Neural progenitor cell (in vitro differentiated cells): ENCODE measurements at places on chromosomes 6 and 20.

DNA sequence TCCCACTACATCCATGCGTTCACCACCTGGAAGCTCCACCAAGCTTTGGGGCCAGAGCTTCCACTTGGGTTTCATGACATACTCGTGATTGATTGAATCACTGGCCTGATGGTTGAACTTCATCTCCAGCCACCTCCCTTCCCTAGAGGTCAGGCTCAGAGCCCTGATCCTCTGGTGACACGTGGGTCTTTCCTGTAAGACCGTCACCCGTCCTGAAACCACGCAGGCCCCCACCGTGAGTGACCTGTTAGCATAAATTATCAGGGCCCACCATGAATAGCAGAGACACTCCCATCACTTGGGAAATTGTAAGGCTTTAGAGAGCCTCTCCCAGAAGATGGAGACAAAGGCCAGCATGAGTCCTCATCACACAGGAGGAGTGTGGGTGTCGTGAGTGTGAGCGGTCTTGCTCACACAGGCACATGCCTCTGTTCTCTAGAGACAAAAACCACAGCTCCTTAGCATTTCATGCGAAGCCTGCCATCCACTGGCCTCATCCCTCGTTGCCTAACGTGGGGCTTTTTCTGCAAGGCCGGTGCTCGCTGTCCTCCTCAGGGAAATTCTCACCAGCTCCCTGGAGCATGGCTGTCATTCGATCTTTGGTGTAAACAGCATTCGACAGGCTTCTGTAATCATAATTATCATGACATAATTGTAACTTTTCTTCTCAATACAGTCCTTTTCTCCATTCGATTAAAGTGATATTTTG, 65.1 kb upstream of the DUSP22 start:
- peaks cover 9% of the 10 kb centered on the region for H3K4me1 ChIP-seq
- H3K27ac ChIP-seq, result no peak overlapping the region
- H3K4me3 ChIP-seq, result no peak overlapping the region
- no peaks in the 10 kb centered on the region for H3K36me3 ChIP-seq
- DNase-seq, result no peak

GRCh38 chr20:14986026-14986655, 648.7 kb upstream of the FLRT3 start:
- H3K4me1 ChIP-seq, result no peaks in the 10 kb centered on the region
- no peak for DNase-seq
- no peak overlapping the region for H3K27ac ChIP-seq
- H3K4me3 ChIP-seq, result no peak overlapping the region
- H3K27me3 ChIP-seq, result no peaks in the 10 kb centered on the region

DNA sequence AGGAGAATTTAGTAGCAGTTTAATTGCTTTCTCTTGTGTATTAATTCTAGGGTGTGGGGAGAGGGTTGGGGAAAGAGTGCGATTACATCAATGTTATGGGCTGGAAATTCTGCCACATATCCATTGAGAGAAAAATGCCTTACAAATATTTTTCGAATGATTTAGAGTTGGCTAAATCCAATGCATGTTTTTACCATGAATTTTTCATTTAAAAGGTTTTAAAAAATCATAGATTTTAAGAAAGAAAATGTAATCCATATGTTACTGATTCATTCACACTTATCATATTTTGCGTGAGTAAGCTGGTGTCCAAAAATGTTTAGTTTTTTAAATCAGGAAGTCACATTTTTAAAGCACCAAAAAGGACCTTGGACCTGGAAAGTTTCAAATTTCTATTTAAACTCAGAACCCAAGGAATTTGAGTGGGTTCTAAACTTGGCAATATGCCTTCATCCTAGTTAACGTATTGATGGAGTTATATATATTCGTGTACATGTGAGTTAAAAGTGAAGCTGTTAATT, 627.4 kb upstream of the CITED2 start:
- H3K36me3 ChIP-seq, result no peaks in the 10 kb centered on the region
- H3K27me3 ChIP-seq, result no peaks in the 10 kb centered on the region
- H3K4me1 ChIP-seq, result peaks cover 9% of the 10 kb centered on the region
- H3K27ac ChIP-seq, result no peak overlapping the region
- no peak overlapping the region for H3K4me3 ChIP-seq

DNA sequence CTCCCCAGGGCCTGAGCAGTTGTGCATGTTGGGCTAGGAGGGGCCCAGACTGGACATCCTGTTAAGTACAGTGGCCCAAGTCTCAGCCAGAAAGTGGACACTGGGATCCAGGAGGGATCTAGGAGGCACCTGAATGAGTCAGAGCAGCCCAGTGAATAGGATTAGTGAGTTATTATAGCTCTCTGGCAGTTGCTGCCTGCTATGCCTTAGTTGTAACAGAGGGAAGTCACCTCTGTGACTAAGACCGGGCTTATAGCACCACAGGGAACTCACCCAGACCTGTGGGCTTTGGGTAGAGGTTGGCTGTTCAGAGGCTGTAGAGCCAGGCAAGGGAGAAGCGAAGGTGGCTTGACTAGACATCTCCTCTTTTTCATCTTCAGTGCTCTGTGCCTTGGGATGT, 39.0 kb upstream of the AAR2 start:
- no peaks in the 10 kb centered on the region for H3K27me3 ChIP-seq
- H3K4me1 ChIP-seq, result no peaks in the 10 kb centered on the region
- H3K27ac ChIP-seq, result no peak overlapping the region

DNA sequence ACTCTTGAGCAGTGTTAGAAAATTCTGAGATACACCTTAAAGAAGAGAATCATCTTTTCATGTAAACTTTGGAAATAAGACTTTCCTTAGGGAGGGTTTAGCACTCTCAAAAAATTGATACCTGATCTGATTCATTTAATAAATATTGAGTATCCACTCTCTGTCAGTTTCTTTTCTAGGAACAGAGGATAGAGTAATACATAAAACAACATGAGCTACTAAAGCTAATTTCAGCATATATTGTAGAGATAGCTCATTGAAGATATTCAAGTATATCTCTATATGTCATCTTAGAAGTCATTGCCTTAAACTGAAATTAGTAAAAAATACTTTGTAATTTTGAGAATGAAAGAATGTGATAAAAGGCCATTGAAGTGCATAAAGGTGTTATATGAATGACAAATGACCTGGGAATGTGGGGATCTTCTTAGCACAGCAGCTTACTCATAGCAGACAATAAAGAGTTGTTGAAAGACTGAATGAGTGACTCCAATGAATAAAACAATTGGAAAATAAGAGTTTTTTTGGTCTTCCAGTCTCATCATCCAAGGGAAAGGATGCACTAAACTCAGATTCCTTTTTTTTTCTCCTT, 29.2 kb downstream of the RHAG start:
- H3K4me3 ChIP-seq, result no peak overlapping the region
- no peak for DNase-seq
- peaks cover 3% of the 10 kb centered on the region for H3K4me1 ChIP-seq
- H3K27ac ChIP-seq, result no peak overlapping the region

DNA sequence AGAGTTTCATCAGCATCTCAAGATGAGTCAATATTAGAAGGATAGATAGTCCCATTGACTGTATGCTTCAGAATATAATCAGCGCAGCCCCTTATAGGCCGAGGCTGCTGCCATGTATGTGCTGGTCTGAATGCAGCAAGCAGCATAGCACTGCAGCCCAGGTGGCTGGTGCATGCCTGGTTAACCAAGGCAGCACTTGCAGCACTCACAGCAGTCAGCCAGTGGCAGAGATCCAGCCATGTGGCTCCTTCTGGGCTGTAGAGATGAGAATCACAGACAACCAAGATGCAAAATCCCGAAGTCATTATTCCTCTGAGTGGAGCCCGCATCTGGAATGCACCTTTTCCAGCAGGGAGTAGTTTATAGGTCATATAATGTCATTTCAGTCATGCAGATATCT, 251.9 kb downstream of the UST start:
- peaks cover 6% of the 10 kb centered on the region for H3K36me3 ChIP-seq
- no peaks in the 10 kb centered on the region for H3K4me1 ChIP-seq
- H3K4me3 ChIP-seq, result no peak overlapping the region
- no peak for DNase-seq
- H3K27me3 ChIP-seq, result no peaks in the 10 kb centered on the region
